ENCODE measurements at places on chromosomes 13 and 19.

DNA sequence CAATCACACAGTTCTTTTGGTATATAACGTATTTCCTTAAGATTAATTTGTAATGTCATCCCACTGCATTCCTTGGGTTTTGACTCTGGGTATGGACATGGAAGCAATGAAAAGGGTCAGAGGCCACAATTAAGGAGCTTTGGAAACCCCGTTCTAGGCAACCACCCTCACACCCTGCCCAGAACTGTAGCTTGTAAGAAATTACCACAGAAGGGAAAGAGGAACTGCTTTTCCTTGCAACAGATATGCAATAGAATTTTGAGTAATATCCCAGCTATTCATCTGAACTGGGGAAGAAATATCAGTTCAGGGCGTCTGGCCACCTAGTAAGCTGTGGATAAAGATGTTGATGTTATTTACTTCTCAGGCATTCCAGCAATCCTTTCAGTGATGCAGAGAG, 985 bp upstream of the CLC start:
- no peak for DNase-seq

- DNase-seq, result no peak
These were observed at the start of gene OSCAR for GRCh38 chr19:54100561-54100960. OSCAR (minus strand) TSS chr19:54100803; CDS start chr19:54100792, 11 bp downstream.

GRCh38 chr13:24693862-24694471, 13.8 kb downstream of the ATP12A start:
- peak; percentile 50 for DNase-seq

DNA sequence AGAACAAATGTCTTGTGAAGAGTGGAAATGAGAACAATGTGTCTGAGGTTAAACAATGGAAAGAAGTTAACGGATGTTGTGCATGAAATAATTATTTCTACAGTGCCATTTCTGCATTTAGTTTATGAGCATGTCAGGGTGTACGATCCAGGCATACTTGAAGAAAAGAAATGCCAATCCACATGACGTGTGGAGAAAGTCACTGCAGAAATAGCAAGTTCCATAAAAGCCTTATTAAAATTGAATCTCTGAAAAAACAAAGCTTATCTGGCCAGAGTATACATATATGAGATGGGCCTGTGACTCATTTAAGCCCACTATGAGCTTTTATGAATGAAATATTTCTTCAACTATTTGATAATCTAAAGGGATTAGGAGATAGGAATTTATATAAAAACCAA, 426.1 kb downstream of the EFNB2 start:
- DNase-seq, result no peak

DNA sequence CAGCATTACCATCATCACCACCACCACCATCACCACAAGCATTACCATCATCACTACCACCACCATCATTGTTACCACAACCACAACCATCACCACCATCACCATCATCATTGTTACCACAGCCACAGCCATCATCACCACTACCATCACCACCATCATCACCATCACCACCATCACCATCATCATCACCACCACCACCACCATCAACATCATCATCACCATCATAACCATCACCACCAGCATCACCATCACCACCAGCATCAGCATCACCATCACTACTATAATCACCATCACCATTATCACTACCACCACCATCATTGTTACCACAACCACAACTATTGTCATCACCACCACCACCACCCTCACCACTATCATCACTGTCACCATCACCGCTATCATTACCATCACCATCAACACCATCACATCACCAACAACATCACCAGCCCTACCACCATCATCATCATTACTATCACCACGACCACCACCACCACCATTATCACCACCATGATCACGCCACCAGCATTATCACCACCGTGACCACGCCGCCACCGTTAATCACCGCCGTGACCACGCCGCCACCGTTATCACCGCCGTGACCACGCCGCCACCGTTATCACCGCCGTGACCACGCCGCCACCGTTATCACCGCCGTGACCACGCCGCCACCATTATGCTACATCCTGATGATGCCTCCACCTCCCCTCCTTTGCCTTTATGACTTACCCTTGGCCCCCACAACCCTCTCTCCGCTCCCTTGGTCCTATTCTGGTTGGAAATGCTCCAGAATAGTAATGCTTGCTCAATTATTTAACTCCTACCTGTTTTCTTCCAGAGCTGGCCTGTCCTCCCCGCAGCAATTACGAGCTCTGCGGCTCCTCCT, 10.0 kb upstream of the FXYD3 start:
- DNase-seq, result no peak

- no peak for DNase-seq
These were observed 1255.5 kb upstream of the SLC10A2 start for GRCh38 chr13:104321756-104322155.

GRCh38 chr13:44249431-44249836, 124.2 kb upstream of the SERP2 start:
- no peak for DNase-seq

GRCh38 chr19:7386308-7386707, 37.6 kb downstream of the ARHGEF18 start:
- no peak for DNase-seq

- DNase-seq, result no peak
These were observed 7.7 kb downstream of the IRGC start for GRCh38 chr19:43723588-43723987.

GRCh38 chr13:62040078-62040477, 624.4 kb upstream of the PCDH20 start:
- DNase-seq, result no peak

DNA sequence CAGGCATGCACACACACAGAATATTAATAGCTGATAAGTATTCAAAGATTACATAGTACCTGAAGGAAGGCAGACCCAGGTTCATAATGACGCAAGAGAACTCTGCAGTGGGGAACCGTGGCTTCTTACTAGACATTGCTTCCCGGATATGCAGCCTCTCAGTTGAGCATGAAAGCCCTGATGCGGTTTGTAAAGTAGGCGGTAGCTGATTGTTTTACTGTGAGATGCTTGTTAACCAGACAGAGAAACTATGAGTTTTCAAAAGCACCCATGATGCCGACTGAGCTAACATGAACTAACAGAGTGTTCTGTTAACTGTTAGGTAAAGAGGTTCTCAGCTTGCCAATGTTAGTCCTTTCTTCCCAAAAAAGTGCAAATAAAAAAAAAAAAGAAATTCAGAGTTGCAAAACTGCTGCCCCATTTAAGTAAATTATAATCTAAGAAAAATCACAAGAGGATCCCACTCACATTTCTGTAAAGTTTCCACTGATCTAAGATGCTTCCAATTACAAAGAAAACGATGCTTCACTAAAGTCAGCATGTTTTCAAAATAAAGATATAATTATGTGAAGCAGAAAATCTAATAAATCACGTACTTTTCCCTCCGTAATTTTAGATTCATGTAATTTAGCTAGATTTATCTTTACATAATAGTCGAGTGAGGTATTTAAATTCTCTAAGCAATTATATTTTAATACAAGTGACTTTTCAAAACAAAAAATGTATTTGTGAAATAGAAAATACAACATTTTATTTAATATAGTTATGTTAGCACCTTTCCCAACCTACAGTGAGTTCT, 2.2 kb downstream of the FLT1 start:
- peak; percentile 49 for DNase-seq
